ENCODE measurements at places on chromosomes 5 and 9.

GRCh38 chr5:139733698-139734538 is 61.7 kb upstream of the PSD2 start:
- no peaks in the 10 kb centered on the region for H3K27me3 ChIP-seq
- DNase-seq: no peak
- H3K4me3 ChIP-seq: no peak overlapping the region
- H3K4me1 ChIP-seq: no peaks in the 10 kb centered on the region
- no peak overlapping the region for H3K27ac ChIP-seq

GRCh38 chr9:132049323-132049882 is 30.3 kb downstream of the MED27 start:
- no peak overlapping the region for H3K4me3 ChIP-seq
- H3K27ac ChIP-seq: no peak overlapping the region
- H3K27me3 ChIP-seq: no peaks in the 10 kb centered on the region
- H3K4me1 ChIP-seq: peaks cover 27% of the 10 kb centered on the region

DNA sequence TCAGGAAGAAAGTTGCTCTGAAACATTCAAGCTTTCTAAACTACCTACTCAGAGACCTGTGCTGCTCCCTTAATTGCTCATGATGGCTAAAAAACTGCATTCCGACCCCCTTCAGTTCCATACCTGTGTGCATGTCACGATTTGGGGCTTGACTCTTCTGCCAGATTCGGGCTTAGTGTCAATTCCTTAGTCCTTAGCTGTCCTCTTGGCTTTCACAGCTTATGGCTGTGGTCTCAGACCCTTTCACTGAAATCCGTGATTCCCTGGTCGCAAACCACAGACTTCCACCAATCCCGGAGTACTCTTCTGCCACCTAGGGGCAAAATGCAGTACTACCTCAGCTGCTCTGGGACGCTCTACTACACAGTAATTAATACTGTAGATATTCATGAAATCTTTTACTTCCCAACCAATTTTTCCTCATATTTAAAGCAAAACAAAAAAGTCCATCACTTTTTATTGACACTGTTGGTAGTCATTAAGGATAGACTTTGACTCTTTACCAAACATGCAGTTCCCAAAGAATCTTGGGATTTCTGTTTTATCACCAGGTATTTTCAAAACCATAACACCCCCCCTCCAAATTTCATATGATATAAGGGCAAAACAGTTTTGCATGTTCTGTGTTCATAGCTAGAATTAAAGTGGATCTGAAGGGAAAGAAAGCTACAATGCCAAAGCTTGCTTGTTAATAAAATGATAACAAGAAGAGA is 617.4 kb downstream of the SLCO4C1 start:
- no peak overlapping the region for H3K4me3 ChIP-seq
- no peaks in the 10 kb centered on the region for H3K36me3 ChIP-seq
- DNase-seq: peak; percentile 3
- peaks cover 8% of the 10 kb centered on the region for H3K27me3 ChIP-seq
- no peaks in the 10 kb centered on the region for H3K4me1 ChIP-seq

DNA sequence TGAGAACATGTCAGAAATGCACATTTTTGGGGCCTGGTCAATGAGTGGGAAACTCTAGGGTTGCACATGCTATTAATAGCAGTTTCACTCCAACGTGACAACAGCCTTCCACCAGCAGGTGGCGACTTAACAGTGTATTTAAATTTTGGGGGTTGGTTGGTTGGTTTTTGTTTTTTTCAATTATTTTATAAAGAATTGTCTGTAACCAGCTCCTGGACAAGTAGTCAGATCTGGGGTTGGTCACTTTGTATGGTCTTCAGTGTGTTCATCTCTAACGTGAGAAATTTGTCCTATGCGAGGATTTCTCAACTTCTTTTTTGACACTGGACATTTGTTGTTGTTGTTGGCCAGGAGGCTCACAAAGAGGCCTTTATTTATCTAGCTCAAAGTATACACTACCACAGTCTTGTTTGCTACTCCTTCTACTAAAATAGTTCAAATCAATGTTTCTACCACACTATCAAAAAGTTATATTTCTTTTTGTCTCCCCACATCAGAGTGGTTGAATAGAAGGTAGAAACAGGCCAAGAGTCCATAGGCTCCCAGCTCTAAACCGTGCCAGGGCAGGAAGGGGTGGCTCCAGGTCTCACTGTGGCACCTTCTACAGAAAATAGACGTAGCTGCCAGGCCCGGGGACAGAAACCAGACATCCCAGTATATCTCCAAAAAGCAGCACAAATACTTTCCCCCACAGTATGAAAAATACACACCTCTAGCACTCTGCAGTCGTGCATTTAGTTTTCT is 110.4 kb downstream of the TRPM6 start:
- H3K27me3 ChIP-seq: peaks cover 5% of the 10 kb centered on the region
- no peak overlapping the region for H3K27ac ChIP-seq
- DNase-seq: peak; percentile 55
- H3K36me3 ChIP-seq: no peaks in the 10 kb centered on the region

- H3K27me3 ChIP-seq: no peaks in the 10 kb centered on the region
- H3K4me3 ChIP-seq: no peak overlapping the region
- H3K36me3 ChIP-seq: peaks cover 17% of the 10 kb centered on the region
- no peak for DNase-seq
- no peaks in the 10 kb centered on the region for H3K4me1 ChIP-seq
- no peak overlapping the region for H3K27ac ChIP-seq
These were observed 26.3 kb downstream of the ARSB start for GRCh38 chr5:78958672-78959445.

DNA sequence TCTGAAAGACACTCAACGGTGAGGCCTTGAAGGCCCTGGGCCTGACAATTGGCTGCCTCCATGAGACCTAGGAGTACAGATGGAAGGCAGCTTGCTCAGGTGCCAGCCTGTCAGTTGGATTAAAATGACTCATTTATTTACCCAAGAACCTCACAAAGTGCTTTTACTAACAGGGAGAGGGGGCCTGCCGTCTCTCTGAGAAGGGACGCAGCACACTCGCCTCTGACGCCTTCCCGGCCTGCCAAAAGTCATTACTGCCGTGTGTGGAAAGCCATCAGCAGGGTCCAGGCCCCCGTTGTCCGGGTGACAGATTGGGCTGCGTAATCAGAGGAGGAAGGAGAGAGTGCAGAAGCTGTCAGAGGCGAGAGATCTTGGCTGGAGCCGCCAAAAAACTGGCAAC is 32.4 kb downstream of the DDX31 start:
- H3K4me3 ChIP-seq: no peak overlapping the region
- H3K4me1 ChIP-seq: no peaks in the 10 kb centered on the region
- DNase-seq: no peak
- H3K27ac ChIP-seq: no peak overlapping the region

DNA sequence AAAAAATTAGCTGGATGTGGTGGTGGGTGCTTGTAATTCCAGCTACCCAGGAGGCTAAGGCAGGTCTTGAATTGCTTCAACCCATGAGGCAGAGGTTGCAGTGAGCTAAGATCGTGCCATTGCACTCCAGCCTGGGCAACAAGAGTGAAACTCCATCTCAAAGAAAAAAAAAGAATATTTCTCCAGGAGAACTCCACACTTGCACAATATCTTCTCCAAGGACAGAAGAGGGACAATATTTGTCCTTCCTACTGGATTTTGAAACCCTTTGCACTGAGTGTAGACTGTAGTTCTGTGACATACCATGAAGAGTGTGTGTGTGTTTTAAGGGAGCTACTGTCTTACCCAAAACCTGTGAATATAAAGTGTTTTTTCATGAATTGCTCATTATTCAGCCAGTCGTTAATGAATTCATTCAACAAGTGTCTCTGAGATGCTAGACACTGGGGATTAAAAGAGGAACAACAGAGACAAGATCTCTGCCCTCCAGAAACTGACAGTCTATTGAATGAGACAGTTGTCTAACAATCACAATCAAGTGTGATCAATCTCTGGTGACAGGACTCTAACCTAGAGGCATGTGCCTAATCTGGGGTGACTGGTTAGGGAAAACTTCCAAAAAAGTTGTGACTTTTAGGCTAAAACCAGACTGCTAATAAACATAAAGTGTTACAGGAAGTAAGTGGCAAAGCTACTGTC is 9.8 kb upstream of the UBE2D2 start:
- DNase-seq: no peak
- no peak overlapping the region for H3K4me3 ChIP-seq
- H3K36me3 ChIP-seq: no peaks in the 10 kb centered on the region

DNA sequence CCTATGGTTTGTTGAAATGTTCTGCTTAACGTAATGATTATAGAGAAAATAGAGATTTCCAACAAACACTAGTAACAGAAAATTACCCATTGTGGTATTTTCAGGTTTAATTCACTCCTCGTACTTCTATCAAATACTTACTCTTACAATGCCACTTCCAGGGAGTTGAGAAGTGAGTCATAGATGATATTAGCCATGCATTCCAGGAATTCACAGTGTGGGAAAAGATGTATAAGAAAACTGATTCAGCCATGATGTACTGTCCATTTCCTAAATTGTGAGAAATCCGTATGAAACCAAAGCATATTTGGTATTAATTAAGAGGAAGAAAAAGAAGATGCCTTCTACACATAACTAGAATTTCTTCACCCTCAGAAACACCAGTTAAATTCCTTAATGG is 1854.6 kb upstream of the WWC1 start:
- H3K27me3 ChIP-seq: no peaks in the 10 kb centered on the region
- H3K27ac ChIP-seq: no peak overlapping the region
- no peaks in the 10 kb centered on the region for H3K36me3 ChIP-seq
- no peak for DNase-seq
- H3K4me3 ChIP-seq: no peak overlapping the region

DNA sequence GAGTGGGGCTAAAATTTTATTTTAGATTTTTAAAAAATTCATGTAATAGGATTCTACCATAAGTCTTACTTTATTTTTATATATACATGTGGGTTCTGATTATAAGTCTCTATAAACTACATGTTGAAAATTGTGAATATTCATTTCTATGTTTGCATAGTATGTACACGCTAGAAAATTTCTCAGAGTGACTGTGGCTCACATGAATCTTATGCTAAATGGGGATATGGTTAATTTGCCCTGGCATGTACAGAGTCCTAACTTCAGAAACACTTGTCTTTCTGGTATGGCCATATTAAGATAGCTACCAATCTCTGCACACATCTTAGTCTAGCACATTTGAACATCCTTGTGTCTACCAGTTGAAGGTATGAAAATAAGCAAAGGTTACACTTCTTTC is 154.8 kb downstream of the FBXL7 start:
- no peaks in the 10 kb centered on the region for H3K27me3 ChIP-seq
- no peaks in the 10 kb centered on the region for H3K4me1 ChIP-seq
- no peak for DNase-seq
- H3K27ac ChIP-seq: no peak overlapping the region
